ENCODE measurements at places on chromosomes 16 and 17.

DNA sequence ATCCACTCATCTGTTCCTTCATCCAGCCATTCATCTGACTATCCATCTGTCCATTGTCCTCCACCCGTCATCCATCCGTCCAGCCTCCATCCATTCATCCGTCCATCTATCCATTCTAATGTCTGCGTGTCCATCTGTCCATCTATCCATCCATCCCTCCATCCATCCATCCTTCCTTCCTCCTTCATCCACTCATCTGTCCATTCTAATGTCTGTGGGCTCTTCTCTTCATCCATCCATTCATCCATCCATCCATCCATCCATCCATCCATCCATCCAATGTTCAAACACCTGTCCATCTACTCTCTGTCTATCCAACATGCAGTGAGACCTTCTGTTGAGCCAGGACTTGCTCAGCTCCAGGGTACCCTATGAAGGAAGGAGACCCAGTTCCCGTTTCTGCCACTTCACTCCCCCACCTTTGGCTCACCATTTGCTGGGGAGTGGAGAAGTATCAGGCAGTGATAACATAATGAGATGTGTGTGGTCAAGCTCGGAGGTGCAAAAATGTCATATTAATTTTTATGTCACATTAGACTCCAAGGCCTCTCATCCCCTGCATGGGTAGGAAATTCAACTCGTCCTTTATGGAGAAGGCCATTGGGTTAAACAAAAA lies 36.5 kb upstream of the ADGRG1 start:
- no peak for DNase-seq

- DNase-seq: no peak
Observed at GRCh38 chr17:54524501-54524900, 376.2 kb upstream of the TOM1L1 start.

- DNase-seq: no peak
Observed at GRCh38 chr17:11618861-11619566, 20.7 kb downstream of the DNAH9 start.

GRCh38 chr16:82013139-82013538 lies 1.9 kb upstream of the SDR42E1 start:
- DNase-seq: no peak

DNA sequence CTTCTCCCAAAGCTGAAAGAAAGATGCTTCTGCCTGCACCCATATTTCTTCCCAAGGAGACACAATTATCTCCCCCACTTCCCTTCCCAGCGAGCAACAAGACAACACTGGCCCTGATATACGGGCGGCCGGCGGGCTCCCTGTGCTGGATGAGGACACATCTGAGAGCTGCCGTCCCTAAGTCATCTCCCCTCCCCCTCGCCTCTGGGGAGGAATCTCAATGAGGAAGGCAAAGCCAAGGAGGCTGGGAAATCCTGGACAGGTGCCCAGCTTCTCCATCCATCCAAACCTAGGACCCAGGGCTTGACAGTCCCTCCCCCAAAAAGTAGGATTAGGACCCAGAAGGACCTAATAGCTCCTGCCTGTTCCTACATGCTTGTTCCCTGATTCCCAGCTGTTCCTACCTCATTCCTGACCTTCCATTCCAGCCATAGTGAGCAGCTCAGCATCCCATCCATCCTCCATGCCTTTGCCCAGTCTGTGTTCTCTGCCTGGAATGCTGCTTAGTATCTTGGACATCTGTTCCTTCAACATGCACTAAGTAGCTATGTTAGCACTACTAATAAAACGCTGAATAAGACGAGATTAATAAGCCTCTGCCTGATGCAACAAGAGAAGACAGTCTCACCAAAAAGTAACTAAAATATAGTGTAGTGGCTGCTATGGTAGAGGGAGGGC lies 167.9 kb downstream of the CCT6B start:
- DNase-seq: no peak

- no peak for DNase-seq
Observed at GRCh38 chr17:50101346-50102163, 6.4 kb downstream of the PDK2 start.

DNA sequence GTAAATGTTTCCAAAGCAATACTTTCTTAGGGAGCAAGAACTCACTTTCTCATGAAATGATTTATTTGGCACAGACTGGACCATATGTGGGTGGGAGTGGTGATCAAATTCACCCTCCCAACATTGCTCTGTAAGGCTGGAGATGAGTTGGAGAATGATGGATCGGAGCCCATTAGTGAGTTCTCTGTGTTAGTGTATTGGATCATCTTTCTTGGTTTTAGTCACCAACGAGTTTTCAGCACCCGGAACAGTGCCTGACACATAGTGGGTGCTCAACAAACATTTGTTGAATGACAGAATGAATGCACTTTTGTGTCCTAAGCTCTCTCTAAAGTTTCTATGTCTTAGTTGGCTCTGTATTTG lies 104.5 kb upstream of the FAM20A start:
- no peak for DNase-seq

GRCh38 chr17:31061678-31062077 lies 33.1 kb upstream of the NF1 start:
- no peak for DNase-seq

DNA sequence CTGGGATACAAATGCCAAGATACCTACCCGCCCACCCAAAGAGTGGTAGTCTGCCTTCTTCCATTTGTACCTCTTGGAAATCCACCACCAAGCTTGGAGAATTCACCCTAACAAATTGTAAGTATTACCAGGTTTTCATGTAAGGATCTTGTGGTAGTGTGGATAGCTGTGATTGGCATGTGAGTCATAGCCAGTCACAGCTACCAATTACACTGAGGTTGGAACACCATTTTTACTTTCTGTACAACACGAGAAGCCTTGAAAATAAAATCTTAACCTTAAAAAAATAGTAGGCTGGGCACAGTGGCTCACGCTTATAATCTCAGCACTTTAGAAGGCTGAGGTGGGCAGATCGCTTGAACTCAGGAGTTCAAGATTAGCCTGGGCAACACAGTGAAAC lies 18.5 kb upstream of the SLC35G3 start:
- DNase-seq: no peak

DNA sequence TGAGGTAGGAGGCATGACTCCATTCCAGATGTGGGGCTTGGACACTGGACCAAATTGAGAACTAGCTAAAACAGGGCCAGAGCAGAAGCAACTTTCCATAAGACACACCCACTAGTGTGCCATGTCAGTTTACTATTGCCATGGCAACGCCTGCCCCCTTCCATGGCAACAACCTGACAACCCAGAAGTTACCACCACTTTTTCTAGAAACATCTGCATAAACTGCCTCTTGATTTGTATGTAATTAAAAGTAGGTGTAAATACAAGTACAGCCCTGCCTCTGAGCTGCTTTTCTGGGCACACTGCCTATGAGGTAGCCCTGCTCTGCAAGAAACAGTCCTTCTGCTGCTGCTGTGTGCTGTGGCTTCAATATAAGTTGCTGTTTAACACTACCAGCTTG lies 19.5 kb upstream of the SCNN1B start:
- DNase-seq: no peak

DNA sequence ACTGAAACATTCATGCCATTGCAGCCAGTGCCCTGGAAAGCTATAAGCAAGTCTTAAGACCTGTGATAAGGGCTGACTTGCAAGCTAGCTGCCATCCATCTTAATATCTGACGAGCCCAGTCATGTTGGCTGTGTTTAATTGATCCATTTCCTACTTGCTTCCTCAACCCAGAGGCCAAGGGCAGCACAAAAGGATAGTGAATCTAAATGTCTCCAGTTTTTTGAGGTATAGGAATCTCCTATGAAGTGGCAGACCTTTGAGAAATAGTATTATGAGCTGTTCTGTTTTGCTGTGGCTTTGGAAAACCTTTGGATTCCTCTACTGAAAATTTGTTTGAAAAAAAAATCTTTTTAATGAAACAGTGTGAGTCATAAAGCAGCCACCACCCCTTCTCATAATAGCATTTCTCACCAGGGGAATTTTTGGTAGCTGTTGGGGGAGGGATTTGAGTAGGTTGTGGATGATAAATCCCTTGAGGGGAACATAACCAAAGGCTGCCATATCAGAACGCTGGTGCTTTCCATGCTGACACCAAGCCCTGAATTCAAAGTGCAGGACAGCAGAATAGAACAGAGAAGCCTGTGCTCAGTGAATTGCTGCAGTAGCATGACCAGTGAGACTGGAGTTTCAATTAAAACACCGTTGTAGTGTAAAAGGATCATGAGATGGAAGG lies 12.9 kb downstream of the ZNRF1 start:
- DNase-seq: no peak

GRCh38 chr17:29190592-29191207 lies 10.5 kb upstream of the MYO18A start:
- no peak for DNase-seq

- no peak for DNase-seq
Observed at GRCh38 chr17:28173801-28174200, 131.3 kb downstream of the NLK start.

DNA sequence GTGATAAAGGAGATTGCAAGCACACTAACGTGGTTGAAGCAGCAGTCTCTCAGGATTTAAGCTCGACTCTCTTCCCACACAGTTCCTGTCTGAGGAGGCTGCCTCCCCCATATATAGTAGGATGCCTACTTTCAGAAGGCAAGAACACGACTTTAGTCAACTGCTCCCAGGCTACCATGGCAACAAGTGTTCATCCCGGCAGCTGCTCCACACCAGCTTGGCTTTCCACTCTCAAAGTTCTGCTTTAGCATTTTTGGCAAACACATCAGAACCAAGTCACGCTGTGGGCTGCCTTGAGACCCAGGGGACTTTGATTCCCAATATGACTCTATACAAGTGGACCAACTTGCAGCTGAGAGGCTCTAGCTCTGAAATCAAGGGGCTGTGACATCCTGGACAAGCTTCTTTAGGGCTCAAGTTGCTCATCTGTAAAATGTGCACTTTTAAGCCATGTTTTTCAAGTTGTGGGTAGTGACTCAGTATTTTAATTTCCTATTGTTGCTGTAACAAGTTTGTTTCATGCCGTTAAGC lies 16.5 kb downstream of the ZP2 start:
- DNase-seq: no peak

GRCh38 chr16:89822188-89823086 lies 5.8 kb upstream of the SPIRE2 start:
- no peak for DNase-seq

- no peak for DNase-seq
Observed at GRCh38 chr17:74757502-74757901, 9.1 kb downstream of the NHERF1 start.

- no peak for DNase-seq
Observed at GRCh38 chr16:89695086-89695874, 6.2 kb downstream of the SPATA2L start.

GRCh38 chr17:8264320-8264719 lies 15.2 kb downstream of the PFAS start:
- no peak for DNase-seq

DNA sequence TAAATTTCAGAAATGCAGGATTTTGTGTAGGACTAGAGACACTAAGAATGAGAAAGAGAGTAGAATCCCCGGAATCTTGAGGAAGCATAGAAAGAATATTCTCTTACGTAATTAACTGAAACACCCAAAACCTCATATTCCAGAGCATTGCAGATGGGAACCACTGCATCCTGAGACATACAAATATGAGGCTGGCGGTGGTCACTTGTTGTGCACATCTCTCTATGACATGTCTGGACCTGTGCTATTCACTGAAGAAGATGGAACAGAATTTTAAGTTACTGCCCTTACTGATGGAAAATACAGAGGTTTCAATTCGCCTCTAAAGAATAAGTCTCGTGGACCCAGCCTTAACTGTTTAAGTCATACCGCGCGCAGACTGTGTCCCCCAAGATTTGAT lies 806 bp downstream of the RAD51C start:
- no peak for DNase-seq

DNA sequence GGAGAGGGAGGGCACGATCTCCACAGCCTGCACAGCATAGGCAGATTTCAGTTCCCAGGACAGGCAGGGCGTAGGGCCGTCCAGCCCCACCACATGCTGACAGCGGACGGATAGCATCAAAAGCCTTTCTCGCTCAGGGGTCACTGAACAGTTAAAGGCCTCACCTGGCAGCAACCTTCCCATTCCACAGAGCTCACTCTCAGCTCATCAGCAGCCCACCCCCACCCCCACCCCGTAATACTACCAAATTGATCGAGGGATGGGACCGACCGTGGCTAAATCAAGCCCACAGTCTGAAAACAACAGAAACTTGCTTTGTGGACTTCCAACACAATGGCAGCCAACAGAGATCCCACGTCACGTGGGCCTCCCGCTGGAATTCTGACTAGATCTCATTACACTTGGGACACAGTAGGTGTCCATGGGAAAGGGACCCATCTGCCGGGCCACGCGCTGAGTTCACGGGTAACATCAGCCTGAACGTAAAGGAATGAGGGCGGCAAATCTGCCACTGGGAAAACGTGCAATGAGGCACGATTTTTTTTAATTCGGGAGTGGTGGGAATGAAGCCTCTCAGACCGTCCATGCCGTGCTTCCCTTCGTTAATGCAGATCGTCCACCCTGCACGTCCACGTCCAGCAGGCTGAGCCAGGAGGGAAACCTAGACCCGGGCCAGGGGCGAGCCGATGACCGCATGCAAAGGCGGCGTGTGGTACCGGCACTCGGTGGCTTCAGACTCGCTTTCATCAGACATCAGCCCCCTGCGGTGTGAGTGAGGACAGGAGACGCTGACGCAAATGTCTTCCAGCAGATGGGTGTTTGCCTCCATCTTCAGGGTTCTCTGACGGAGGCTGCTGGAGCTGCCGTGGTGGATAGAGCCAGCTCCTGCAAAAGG lies 92.1 kb downstream of the TBC1D16 start:
- DNase-seq: no peak

GRCh38 chr16:27499659-27500055 lies 50.1 kb downstream of the GTF3C1 start:
- no peak for DNase-seq

- DNase-seq: no peak
Observed at GRCh38 chr16:86492961-86493629, 17.2 kb upstream of the FOXF1 start.

DNA sequence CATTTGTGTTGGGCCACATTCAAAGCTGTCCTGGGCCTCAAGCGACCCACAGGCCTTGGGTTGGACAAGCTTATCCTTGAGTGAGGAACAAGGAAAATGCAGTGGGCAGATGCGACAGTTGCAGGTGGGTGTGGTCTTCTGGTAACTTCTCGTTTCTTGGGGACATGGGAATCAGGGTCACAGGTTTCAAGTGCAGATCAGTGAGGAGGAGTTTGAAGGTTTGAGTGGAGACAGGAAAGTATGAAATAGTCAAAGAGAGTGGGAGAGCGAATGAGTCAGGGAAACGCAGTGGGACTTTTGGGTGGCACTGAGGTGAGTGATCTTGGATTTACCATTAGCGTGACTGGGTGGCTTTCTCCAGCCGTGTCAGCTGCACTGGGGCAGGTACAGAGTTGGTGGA lies 15.4 kb upstream of the CCL22 start:
- no peak for DNase-seq

DNA sequence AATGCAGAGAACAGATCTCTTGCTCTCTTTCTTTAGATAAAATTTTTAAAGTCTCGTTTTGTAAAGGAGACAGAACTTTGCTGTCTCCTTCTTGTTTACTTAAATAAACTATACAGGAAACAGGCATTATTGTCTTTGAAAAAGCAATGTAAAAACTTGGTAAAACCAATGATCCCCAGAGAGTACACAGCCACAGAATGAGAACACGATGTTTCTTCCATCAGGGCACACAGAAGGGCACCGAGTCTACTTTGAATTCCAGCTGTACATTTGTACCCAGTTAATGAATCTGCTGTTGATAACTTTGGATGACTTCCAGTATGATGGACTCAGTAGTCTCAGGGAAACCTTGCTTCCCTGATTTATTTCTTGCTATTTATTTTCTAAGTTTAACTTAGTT lies 8.1 kb upstream of the TMEM100 start:
- DNase-seq: no peak

Data from C1 segment of cervical spinal cord (tissue), 14 donors.